ENCODE measurements at places on chromosomes 1 and 21. TPM values are rescaled to one million over a fixed set of nuclear protein-coding genes. Genes with fewer than 3 reads are reported as not detected.

FAM163A gene
- not detected for total RNA-seq

LAPTM5 gene
- 0.25 TPM for total RNA-seq

FMO2 gene
- not detected for total RNA-seq

OR6K3 gene
- not detected for total RNA-seq

CYP4Z1 gene
- total RNA-seq, result not detected

WDR4 gene
- total RNA-seq, result 17.8 TPM

TEX38 gene
- total RNA-seq, result not detected

ENAH gene
- total RNA-seq, result 43.7 TPM

Measured in mesangial cell (primary cell).